ENCODE measurements at places on chromosomes 5 and 9. TPM values are rescaled to one million over a fixed set of nuclear protein-coding genes. Genes with fewer than 3 reads are reported as not detected.
A peak's percentile ranks its signal among the peaks of the same experiment; 100 is the strongest.

- no peak for DNase-seq
These were observed 29.5 kb downstream of the CCNH start for GRCh38 chr5:87383216-87383615.

DNA sequence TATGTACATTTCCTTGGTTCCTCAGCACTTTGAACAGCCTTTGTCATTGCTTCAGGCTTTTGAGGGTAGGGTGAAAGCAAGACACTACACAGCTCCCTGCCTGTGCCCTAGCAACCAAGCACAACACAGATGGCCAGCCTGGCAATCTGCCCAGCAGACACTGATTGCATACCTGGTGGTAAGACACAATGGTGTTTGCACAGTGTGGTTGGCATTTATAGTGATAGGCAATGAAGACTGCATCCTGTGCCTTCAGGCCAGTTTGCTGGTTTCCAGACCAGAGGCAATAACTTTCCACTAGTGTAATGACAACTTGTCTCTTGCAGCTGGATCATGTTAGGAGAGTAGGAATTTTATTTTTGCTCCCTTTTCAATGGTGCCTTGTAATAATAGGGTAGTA, 144.5 kb upstream of the TNC start:
- peak; percentile 90 for DNase-seq

DNA sequence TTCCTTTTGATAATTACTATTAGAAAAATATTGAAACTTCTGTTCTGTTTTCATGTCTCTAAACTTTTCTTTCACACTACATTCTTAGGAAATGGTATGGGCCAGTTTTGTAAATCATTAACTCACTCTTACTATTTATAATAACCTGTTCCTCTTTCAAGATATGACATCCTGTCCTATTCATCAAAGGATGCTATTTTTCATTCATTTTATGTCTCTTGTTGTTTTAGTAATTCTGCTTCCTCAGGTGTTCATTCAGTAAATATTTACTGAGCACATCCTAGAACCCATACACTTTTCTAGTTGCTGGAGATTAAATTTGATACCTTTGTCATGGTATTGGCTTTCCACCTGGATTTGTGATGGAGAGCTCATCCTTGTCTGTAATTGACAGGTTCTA, 58.0 kb downstream of the GDA start:
- DNase-seq, result no peak

DNA sequence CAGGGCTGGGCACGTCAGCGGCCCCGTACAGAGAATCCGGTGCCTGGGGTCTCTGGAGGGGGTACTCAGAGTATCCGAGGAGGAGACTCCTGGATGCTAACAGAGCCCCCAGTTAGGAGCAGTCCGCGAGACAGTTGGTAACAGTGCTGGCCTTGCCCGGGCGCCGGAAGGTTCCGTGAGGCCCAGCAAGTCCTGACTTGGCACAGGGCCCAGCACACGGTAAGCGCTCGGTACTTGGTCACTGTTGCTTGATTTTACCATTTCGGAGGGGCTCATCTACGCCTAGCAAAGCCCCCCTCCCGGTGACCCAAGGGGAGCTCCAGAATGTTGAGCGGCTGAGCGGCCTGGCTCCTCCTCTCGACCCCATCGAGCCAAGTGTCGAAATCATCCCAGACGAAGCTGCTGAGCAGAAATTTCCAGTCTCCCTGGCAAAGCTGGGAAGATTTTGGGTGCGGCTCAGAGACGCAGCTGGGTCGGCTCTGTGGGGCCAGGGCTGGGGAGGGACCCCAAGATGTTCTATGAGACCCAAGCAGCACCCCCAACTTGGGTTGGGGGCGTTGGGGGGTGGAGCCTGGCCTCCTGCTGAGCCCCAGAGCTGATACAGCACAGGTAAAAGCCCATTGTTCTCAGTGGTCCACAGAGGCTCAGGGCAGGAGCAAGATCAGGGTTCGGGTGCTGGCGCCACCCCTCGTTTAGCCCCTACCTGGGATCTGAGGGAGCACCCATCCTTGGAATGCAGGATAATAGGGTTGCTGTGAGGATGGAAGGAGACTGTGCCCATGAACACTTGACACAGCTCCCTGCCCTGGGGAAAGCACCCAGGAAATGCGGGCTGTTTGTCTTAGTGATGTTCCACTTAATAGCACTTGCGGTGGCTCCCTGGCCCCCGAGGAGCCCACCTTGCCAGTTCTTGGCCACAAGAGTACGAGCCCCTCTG, 137.2 kb downstream of the C9orf50 start:
- DNase-seq, result peak; percentile 97

- peak; percentile 72 for DNase-seq
These were observed 410.8 kb upstream of the MEF2C start for GRCh38 chr5:89293810-89294209.

GRCh38 chr5:167513381-167513780, 778.1 kb upstream of the WWC1 start:
- no peak for DNase-seq

- peak; percentile 15 for DNase-seq
These were observed 76.4 kb downstream of the TTLL11 start for GRCh38 chr9:122016744-122017143.

DNA sequence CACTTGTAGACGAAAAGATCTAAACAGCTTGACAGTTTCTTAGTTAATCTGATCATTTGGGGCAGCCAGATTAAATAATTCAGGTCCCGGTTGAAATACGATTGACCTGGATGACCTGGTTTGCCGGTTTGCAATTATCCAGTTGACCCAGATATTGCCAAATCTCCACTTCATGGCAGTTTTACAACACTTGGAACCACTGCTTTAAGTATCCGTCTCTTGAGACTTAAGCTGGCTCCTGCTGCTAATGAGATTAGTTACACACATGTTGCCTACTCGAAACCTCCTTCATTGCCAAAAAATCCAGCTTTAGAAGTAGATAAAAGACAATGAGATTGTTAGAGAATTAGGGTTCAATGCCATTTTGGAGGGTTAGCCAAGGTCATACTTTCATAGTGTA, 136.2 kb upstream of the HAPLN1 start:
- peak; percentile 41 for DNase-seq

GRCh38 chr9:36597412-36598178, 24.9 kb downstream of the MELK start:
- DNase-seq, result peak; percentile 80

DNA sequence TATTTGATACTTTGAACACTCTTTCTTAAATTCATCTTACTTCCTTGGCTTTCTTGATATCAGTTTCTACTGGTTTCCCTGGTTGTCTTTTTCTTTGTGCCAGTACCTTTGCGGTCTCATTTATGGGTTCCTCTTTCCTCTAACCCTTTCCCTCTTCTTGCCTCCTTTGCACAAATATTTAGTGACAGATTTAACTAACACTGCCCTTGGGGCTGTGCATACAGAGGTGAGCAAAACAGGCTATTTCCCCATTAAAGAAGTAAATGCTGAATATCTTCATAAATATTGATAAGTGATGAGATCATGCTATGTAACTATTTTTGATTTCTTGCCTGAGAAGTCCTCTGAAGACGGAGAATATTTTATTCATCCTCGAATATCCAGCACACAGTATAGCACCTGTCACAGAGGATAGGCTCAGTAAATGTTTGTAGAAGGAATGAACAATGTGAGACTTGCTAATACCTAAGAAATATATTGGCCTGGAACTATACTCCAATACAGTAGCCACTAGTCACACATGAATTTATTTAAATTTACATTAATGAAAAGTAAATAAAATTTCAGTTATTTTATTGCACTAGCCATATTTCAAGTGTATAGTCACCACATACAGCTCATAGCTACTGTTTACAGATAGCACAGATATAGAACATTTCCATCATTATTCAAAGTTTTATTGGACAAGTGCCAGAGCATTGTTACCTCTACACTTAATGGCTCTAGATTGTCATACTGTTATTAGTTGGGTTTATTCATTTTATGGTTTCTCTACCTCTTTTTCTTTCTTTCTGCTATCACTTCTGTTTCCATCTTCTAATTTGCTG, 90.4 kb downstream of the RIC1 start:
- DNase-seq, result peak; percentile 14

- peak; percentile 64 for DNase-seq
These were observed 20.3 kb downstream of the WHRN start for GRCh38 chr9:114484854-114485443.

- peak; percentile 5 for DNase-seq
These were observed 644 bp downstream of the TSC1 start for GRCh38 chr9:132943651-132944293.

- DNase-seq, result peak; percentile 65
These were observed 31.8 kb upstream of the FOXB2 start for GRCh38 chr9:76987594-76988200.

- no peak for DNase-seq
These were observed 290.6 kb upstream of the IRX4 start for GRCh38 chr5:2173151-2173834.

DNA sequence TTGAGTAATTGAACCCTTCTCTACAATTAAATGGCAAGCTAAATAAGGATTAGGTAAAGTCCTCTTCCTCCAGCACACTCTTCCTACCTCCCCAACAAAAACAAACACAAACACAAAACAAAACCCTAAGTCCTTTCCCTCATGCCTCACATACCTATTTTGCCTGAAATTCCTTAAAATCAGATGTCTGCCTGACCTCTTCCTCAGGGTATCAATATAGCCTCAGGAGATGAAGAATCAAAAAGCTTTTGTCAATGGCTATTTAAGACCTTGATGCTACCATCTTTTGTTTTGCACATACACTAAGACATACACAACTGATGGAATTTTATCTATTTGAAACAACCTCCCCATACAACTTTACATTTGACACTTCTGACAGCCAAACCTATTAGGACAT, 75.1 kb downstream of the TUSC1 start:
- DNase-seq, result no peak

GRCh38 chr5:126096442-126097006, 326.7 kb upstream of the GRAMD2B start:
- DNase-seq, result peak; percentile 22

- no peak for DNase-seq
These were observed 91.8 kb upstream of the DMRT1 start for GRCh38 chr9:749716-750115.

DNA sequence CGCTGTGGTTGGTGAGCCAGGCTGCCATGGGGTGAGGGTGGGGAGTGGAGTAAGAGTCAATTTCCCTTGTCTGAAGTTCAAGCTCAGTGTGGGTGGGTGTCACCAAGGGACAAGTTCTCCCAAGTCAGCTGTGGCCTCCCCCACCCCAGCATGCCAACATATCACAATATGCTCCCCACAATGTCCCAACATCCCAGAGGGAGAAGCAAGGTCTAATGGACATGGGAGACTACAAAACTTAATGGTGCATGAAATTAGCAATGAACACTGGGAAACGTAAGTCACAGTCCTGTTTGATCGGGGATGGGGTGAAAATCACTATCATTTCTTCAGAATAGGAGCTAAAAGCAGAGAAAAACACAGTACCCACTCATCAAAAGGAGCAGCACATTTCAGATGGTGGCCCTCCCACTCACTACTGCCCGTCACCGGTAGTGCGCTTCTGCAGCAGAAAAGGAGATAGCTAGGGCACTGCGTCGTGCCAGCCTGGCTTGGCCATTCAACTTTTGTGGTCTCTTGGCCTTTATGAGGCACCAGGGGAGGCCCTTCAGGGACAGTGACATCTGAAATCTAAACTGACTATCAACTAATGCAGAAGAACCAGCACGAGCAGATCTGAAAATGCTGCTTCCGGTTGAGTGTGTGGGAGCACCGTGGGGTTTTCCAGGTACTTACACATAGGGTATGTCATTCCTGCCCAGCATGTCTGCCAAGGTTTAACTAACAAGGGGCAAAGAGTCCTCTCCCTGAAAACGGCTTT, 20.5 kb upstream of the NDFIP1 start:
- DNase-seq, result no peak

DNA sequence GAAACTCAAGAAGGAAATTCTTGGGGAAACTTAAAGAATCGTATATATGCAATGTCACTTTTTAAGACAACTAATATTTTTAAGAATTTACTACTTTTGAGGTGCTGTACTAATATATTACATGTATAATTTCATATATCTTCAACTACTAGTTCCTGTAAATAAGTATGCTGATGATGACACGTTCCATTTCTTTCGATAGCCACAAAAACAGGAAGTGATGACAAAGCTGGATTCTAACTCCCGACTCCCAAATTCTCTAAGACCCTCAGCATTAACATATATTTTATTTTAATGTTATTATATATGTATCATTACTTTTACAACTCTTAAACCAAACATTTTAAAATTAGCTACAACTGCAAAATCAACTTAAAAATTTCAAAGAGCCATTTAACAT, 74.8 kb downstream of the STK32A start:
- DNase-seq, result no peak

GRCh38 chr5:154380263-154380662, 65.5 kb upstream of the SAP30L start:
- no peak for DNase-seq

GRCh38 chr5:124796495-124796894, 50.1 kb upstream of the ZNF608 start:
- DNase-seq, result no peak

DNA sequence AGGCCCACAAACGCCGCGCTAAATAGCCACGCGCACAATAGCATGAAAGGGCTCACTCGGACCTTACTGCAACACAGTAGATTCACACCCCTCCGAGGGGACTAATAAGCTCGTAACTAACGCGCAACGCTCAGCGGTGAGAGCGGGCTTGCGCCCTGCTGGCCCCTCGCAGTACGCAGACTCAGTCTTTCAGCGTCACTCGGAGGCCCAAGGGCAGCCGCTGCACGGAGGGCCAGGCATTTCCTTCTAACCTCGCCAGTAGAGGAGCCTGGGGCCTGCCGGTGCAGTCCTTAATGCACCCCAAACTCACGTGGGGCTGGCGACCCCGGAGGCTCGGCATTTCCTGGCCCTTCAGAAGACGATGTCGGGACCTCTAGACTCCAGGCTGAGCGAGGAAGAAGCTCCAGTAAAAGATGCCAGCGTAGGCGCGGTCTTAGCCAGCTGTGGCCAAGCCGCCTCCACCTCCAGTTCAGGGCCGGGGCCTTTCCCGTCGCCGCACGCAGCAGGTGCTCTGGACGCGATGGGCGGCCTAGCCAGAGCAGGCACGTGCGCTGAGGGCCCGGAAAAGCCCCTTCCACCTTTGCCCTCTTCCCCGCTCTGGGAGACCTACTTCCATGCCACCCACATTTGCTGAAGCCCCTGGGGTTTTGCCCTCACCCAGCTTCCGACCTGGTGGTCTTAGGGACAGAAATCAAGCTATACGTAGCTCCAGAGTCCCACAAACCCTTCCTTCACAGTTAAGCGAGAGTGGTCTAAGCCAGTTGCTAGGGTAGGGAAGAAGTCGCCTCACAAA, 38.3 kb upstream of the TIFAB start:
- DNase-seq, result no peak

GRCh38 chr9:108041551-108041950, 552.0 kb upstream of the KLF4 start:
- DNase-seq, result peak; percentile 62

Gene CORO2A
- total RNA-seq, result 0.36 TPM

Gene GPR150
- total RNA-seq, result 0.27 TPM

Gene CARTPT
- not detected for total RNA-seq

Gene SLC25A2
- total RNA-seq, result 0.72 TPM

Gene CHSY3
- total RNA-seq, result 2.9 TPM

Gene SH3RF2
- 6.7 TPM for total RNA-seq

Gene FAM200C
- total RNA-seq, result 5.5 TPM

Gene SPAAR
- total RNA-seq, result not detected

Gene BTNL8
- total RNA-seq, result not detected
